ENCODE measurements at places on chromosomes 13 and 19.

DNA sequence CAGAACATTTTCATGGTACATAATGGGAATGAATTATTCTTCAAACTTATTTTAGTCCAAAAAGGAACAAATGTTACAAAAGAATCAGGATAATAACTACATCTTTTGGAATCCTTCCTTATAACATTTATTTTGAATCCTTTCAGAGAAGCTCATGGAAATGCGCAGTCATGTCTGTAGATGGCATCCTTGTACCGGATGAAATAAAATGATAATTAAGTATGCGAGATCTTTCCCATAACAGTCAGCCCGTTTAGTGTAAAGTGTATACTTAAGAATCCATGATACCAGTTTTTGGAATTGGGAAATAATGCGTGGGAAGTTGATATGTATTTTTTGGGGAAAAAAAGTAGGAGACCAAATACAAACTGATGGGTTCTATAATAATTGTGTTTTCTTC, 418.8 kb downstream of the GPC5 start:
- DNase-seq: no peak

DNA sequence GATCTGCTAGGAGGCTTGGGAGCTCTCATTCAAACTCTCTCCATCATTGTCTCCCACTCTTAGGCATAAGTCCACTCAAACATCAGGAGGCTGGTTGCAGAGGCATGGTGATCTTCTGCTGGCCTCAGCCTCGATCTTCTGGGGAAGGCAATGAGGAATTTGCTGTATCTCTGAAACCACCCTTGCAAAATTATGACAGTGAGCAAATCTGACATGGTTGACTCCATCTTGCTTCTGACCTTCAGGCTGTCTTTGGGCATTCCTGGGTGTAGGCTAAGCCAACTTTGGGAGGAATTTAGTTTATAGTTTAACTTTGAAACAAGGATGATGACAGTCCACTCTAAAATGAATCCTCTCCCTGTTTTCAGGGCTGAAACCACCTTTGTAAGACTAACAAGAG, 84.1 kb upstream of the ABCC4 start:
- no peak for DNase-seq

DNA sequence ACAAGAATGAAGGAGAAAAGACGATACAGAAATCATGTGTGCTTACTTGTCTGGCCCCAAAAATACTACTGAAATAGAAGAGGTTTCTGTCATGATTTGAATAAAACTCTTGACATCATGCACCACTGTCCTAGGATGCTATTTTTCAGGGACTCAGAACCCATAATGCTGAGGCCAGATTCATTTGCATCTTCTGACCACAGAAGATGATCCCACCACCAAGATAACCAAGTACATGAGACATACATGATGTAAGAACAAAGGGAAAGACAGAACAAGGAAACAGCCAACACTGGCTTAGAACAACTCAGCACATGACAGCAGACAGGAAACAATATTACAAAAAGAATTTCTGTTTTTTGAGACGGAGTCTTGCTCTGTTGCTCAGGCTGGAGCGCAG, 2.5 kb downstream of the ZNF552 start:
- no peak for DNase-seq

DNA sequence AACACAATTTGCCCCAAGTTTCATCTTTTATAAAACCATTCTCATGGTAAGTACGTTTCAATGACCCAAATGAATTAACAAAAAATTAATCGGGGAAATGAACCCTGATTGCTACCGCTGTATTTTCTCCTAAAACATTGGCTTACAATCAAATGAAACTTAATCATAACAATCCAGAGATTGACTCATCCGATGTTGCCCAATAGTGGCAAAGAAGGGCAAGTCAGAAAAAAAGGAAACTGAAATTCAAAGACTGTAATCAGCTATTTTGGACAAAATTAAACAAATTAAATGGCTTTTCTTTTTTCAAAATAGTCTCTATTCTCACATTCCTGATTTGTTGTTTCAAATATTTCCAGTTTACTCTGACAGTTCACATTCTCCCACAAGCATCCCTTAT, 3.9 kb upstream of the ACOD1 start:
- no peak for DNase-seq

DNA sequence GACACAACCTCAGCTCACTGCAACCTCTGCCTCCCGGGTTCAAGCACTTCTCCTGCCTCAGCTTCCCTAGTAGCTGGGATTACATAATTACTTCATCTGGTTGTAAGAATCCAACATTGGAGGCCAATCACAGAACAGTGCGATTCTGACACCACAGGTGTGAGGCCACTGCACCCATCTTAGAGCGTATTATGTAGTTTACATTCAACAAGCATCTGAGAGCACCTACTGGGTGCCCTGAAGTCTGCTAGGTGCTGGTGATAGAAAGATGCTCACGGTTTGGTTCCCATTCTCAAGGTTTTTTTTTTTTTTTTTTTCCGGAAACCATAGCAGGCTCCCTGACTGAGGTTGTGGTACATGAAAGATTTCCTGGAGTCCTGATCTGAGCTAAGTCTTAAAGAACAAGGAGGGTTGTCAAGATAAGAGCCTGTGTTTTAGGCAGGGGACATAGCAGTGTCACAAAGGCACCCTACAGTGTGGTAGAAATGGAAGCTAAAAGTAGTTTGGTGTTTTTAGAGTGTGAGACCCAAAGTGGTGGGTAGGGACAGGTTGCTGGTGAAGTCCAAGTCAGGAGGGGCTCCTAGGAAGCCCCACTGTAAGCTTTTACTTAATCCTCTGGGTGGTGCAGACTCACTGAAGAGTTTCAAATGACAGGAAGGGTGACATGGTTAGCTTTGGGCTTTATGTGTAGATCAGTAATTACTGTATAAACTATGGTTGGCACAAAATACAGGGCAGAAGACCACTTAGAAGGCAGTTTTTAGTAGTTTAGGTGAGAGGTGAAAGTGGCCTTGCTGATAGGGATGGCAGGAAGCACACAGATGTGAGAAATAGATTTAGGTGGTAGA, 15.2 kb downstream of the SAE1 start:
- no peak for DNase-seq

Measured in HS-27A (cell line).